ENCODE measurements at places on chromosomes 11 and 22. TPM values are rescaled to one million over a fixed set of nuclear protein-coding genes. Genes with fewer than 3 reads are reported as not detected.

Gene GAL3ST3
- total RNA-seq: not detected

Gene RGL4
- total RNA-seq: 0.82 TPM

Gene UPB1
- total RNA-seq: 0.32 TPM

Gene ANGPTL5
- total RNA-seq: not detected

Gene CDC45
- total RNA-seq: 1.1 TPM

Gene RNF215
- 9.7 TPM for total RNA-seq

Gene PRR33
- total RNA-seq: not detected

DNA sequence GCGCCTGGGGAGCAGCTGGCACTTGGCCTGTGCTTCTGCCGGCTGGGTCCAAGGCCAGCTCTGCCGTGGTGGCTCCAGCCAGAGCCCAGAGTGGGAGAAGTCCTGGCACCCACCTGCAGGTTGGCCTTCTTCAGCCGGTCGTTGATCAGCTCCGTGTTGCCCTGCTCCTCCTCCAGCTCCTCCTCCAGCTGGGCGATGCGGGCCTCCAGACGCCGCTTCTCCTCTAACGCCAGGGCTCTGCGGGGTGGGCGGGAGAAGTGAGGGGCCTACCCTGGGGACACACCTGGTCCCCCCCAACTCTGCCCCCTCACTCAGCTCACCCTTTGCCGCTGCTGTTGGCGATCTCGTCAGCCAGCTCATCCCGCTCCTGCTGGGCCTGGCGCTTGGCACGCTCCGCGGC lies 32.6 kb downstream of the APOL1 start:
- no peak overlapping the region for H3K4me3 ChIP-seq
- DNase-seq: no peak
- peaks cover 11% of the 10 kb centered on the region for H3K36me3 ChIP-seq
- peaks cover 6% of the 10 kb centered on the region for H3K4me1 ChIP-seq
- peak overlapping the region; percentile 73 for H3K27ac ChIP-seq

- peak within 1 kb of the TSS; percentile 87 for H3K27ac ChIP-seq
- H3K27me3 ChIP-seq: peaks cover 61% of the 10 kb centered on the region
- H3K36me3 ChIP-seq: no peaks in the 10 kb centered on the region
- H3K4me3 ChIP-seq: peak within 1 kb of the TSS; percentile 32
- DNase-seq: peak; percentile 53
- peaks cover 20% of the 10 kb centered on the region for H3K4me1 ChIP-seq
Measured at GRCh38 chr11:123195188-123196059, at the start of gene CLMP. CLMP (minus strand) TSS chr11:123195248; CDS start chr11:123194940, 308 bp downstream.

DNA sequence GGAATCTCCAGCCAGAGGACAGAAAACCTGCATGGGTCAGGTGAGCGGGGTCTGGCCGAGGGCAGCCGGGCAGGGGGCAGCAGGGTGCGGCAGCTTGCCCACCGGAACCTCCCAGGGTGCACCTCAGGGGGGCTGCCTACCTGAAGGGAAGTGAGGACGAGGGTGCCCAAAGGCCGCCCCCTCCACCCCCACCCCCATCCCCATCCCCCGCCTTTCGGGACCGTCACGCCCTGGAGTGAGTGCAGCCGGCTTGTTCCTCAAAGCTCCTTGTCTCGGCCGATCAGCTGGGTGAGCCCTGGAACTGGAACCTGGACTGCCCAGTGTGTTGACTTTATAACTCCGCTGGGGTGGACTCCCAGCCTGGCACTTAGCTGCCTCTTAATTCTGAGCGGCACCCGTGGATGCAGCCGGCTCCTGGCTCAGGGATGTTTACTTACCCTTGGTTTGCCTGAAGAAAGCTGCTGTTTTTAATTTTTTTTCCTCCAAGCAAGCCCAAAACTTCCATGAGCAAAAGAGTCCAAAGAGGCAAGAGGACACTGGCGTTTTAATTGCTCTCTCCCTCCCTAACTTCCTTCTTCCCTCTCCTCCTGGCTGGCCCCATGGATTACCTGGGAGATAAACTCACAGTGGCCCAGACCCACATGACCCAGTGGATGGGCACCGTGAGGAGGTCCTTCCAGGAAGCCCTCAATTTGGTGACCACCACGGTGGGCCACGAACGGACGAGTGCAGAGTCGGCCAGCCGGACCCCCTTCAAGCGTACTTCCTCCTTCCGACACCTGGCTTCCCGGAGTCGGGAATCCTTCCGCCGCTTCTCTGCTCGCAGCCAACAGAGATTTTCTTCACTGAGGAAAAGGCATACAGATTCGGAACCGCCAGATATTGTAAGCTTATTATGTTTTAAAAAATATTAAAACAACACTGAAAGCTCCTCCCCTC lies 87.8 kb upstream of the CRYBB3 start:
- no peaks in the 10 kb centered on the region for H3K36me3 ChIP-seq
- peak; percentile 71 for DNase-seq
- H3K27me3 ChIP-seq: no peaks in the 10 kb centered on the region
- H3K4me3 ChIP-seq: peak overlapping the region; percentile 52
- peak overlapping the region; percentile 95 for H3K27ac ChIP-seq
- H3K4me1 ChIP-seq: peaks cover 22% of the 10 kb centered on the region

GRCh38 chr11:56849250-56849649 lies 100.8 kb upstream of the OR9G4 start:
- no peak for DNase-seq
- H3K4me1 ChIP-seq: no peaks in the 10 kb centered on the region
- H3K27ac ChIP-seq: no peak overlapping the region
- no peaks in the 10 kb centered on the region for H3K27me3 ChIP-seq
- no peaks in the 10 kb centered on the region for H3K36me3 ChIP-seq

GRCh38 chr22:37089434-37089833 lies 20.1 kb downstream of the TMPRSS6 start:
- no peak for DNase-seq
- no peaks in the 10 kb centered on the region for H3K36me3 ChIP-seq
- no peaks in the 10 kb centered on the region for H3K4me1 ChIP-seq
- H3K27ac ChIP-seq: no peak overlapping the region
- H3K4me3 ChIP-seq: no peak overlapping the region

- H3K4me3 ChIP-seq: no peak overlapping the region
- DNase-seq: no peak
- H3K36me3 ChIP-seq: no peaks in the 10 kb centered on the region
- no peak overlapping the region for H3K27ac ChIP-seq
- H3K4me1 ChIP-seq: peaks cover 24% of the 10 kb centered on the region
Measured at GRCh38 chr22:37334859-37335805, 52.8 kb downstream of the CYTH4 start.

- H3K4me3 ChIP-seq: peak overlapping the region; percentile 91
- peaks cover 13% of the 10 kb centered on the region for H3K4me1 ChIP-seq
- no peaks in the 10 kb centered on the region for H3K36me3 ChIP-seq
- DNase-seq: peak; percentile 31
- peak overlapping the region; percentile 67 for H3K27ac ChIP-seq
- no peaks in the 10 kb centered on the region for H3K27me3 ChIP-seq
Measured at GRCh38 chr22:20131859-20132685, 468 bp downstream of the ZDHHC8 start.

DNA sequence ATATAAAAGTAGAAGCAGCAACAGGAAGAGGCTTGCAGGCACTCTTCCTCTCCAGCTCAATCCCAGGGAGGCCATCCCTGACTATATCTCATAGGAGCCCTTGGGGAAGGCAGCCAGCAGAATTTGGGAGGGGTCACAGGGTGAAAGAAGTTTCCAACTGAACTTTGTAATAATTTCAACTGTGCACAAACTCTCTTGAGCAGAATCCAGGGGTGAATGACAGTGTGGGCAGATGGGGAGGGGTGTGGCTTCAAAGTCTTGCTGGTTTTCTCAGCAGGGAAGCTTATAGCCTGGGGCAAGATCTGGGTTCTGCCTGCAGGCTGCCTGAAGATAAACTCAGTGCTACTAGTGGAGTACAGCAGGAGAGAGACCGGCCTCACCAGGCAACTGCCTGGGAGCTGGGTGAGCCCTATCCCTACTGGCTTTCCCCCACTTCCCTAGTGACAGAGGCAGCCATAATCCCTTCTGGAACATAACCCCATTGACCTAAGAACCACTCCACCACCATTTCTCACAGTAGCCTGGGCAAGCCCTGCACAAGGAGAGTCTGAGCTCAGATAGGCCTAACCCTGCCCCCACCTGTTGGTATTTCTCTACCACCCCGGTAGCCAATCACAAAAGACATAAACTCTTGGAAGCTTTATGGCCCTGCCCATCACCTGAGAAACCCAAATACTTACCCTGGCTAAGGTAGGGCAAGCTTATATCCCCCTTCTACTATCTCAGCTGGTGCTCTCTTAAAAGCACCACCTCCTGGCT lies 17.8 kb upstream of the TTC12 start:
- peaks cover 3% of the 10 kb centered on the region for H3K27me3 ChIP-seq
- no peak overlapping the region for H3K4me3 ChIP-seq
- no peak overlapping the region for H3K27ac ChIP-seq
- H3K36me3 ChIP-seq: no peaks in the 10 kb centered on the region
- DNase-seq: no peak
- no peaks in the 10 kb centered on the region for H3K4me1 ChIP-seq

- peaks cover 5% of the 10 kb centered on the region for H3K27me3 ChIP-seq
- no peak overlapping the region for H3K27ac ChIP-seq
- H3K4me3 ChIP-seq: no peak overlapping the region
- no peaks in the 10 kb centered on the region for H3K36me3 ChIP-seq
- peaks cover 18% of the 10 kb centered on the region for H3K4me1 ChIP-seq
Measured at GRCh38 chr11:118313242-118313641, 8.7 kb downstream of the CD3E start.

GRCh38 chr11:116226731-116227130 lies 546.1 kb downstream of the BUD13 start:
- H3K4me3 ChIP-seq: no peak overlapping the region
- H3K27me3 ChIP-seq: no peaks in the 10 kb centered on the region
- no peaks in the 10 kb centered on the region for H3K36me3 ChIP-seq
- H3K27ac ChIP-seq: no peak overlapping the region

GRCh38 chr11:66868082-66868725 lies 11.3 kb downstream of the LRFN4 start:
- H3K36me3 ChIP-seq: no peaks in the 10 kb centered on the region
- H3K27me3 ChIP-seq: no peaks in the 10 kb centered on the region
- DNase-seq: no peak
- H3K4me3 ChIP-seq: no peak overlapping the region

- H3K4me1 ChIP-seq: no peaks in the 10 kb centered on the region
- H3K4me3 ChIP-seq: peak overlapping the region; percentile 32
- H3K36me3 ChIP-seq: no peaks in the 10 kb centered on the region
- H3K27me3 ChIP-seq: peaks cover 10% of the 10 kb centered on the region
- no peak overlapping the region for H3K27ac ChIP-seq
- DNase-seq: peak; percentile 86
Measured at GRCh38 chr11:116276051-116277044, 496.4 kb downstream of the BUD13 start.

DNA sequence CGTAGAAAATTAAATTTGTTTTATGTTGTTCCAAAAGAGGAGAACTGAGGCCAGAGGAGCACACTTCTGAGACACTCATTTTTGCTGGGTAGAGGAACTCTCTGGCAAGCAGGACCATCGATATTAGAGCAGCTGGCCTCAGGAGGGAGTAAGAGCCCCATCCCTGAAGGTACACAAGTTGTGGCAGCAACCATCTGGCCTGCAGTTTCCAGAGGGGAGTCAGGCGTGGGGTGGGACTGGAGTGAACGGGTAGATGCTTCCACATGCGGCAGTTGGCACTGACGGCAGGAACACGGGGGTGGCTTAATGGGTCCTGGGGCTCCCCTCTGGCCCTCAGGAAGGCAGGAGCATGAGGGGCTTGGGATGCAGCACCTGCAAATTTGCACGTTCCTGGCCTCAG lies 13.2 kb upstream of the SSTR3 start:
- DNase-seq: peak; percentile 35
- H3K27ac ChIP-seq: no peak overlapping the region
- no peaks in the 10 kb centered on the region for H3K4me1 ChIP-seq
- H3K36me3 ChIP-seq: no peaks in the 10 kb centered on the region
- no peak overlapping the region for H3K4me3 ChIP-seq

DNA sequence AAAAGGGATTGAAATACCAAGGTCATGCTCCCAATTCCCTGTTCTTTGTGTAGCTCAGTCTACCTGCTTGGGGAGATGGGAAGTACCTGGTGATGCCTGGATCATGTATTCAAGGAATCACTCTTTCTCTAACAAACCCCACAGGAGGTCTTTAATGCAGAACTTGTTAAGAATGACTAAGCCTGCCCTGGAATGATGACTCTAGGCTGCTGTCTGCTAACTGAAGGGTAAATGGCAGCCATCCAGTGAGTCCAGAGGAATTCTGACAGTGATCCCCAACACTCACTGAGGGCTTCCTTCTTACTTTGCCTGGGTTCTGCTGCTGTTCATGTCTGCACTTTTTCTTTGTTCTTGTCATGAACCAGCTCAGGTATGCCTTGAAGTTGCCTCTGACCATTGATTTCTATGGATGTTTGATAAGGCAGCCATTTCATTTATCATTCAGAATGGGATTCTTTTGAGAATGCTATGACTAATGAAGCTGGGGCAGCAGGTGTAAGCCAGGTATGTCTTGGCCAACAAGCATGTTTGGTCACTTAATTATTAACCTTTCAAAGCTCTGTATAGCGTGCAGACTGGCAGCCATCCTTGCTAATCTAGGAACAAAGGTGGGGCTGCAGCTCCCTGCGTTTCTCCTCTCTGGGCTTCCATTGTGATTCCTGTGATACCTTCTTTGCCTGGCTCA lies 11.4 kb downstream of the PRSS23 start:
- H3K27me3 ChIP-seq: no peaks in the 10 kb centered on the region
- no peak for DNase-seq
- peak overlapping the region; percentile 84 for H3K27ac ChIP-seq
- H3K4me1 ChIP-seq: peaks cover 29% of the 10 kb centered on the region
- H3K4me3 ChIP-seq: no peak overlapping the region

DNA sequence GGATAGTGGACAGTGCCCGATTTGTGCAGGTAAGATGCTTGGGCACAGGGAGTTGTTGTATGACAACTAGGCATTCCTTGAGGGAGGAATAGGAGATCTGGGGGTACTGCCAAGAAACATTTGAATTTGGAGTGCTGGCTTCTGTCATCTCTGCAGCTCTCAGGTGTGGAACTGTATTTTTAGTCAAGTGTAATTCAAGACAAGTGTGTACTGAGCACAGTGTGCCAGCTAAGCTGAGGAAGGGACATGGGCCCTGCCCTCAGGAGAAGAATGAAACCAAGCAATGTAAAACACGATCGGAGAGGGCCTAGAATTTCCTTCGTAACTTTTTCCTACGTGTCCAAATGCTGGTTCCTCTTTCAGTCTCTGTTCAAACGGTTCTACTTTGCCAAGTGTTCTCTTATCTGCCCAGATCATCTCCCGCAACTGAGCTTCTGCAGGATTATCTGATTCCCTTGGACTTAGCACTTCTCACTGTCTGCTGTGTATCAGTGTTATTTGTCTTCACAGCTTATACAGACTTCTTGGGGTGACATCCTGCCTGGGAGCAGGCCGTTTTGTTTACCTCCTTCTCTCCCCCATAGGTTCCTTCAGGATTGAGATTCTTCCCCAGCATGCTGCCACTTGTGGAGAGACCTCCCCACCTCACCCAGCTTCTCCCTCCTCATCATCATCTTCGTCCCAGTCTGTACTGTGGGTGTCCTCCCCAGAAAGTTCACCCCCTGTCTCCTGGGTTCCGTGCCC lies 27.6 kb downstream of the ART5 start:
- no peak for DNase-seq
- no peak overlapping the region for H3K4me3 ChIP-seq
- no peaks in the 10 kb centered on the region for H3K36me3 ChIP-seq
- H3K27ac ChIP-seq: no peak overlapping the region
- no peaks in the 10 kb centered on the region for H3K27me3 ChIP-seq
